ENCODE measurements at places on chromosomes 6 and 20. TPM values are rescaled to one million over a fixed set of nuclear protein-coding genes. Genes with fewer than 3 reads are reported as not detected.
A peak's percentile ranks its signal among the peaks of the same experiment; 100 is the strongest.

DNA sequence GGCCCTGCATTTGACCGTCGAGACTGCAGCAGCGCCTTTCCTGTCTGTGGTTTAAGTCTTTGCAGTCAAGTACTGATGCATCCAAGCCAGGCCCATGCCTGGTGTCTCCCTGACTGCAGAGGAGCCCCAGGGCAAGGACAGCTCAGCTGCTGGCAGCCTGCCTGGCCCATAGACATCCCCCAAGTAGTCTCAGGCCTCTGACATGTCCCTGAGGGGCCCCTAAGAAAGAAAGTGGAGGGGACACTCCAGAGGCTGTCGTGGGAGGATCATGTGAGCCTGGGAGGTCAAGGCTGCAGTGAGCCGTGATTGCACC, 18.0 kb downstream of the HRH3 start:
- DNase-seq, result no peak

DNA sequence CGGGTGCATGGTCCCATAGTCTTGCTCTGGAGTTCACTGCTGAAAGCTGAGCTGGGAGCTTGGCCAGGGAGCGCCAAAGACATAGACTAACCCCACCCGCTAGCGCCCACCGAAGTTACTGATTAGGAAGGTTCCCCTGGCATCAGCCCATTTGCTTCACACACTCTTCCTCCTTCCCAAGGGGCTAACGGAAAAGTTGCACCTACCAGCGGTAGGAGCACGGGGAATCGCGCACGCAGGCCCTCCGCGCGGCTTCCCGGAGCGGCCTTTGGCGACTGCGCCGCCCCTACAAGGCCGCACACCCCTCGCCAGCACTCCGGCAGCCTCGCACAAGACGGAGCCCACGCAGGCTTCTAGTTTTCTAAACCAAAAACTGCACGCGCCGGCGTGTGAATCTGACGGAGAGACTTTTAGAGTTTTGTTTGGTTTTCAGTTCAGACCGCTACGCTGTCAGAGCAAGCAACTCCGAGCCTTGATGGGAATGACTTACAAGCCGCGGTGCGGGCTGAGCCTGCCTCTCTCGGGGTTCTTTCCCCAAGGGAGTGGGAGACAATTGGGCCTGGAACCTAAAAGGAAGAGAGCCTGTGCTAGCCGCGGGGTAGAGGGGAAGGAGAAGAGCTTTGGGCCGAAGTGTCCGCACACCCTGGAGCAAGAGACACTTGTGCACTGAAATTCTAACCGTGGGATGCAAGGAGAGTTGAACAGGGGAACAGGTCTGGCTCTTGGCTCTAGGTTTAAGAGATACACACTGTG, 891 bp upstream of the POU3F2 start:
- no peak for DNase-seq

GRCh38 chr20:56157530-56158203, 90.9 kb upstream of the MC3R start:
- DNase-seq, result no peak

GRCh38 chr6:84062519-84063154, 29.1 kb downstream of the MRAP2 start:
- no peak for DNase-seq

- DNase-seq, result peak; percentile 30
Observed at GRCh38 chr20:40617594-40617993, 71.4 kb downstream of the MAFB start.

- peak; percentile 13 for DNase-seq
Observed at GRCh38 chr6:139016337-139017213, 12.0 kb upstream of the ABRACL start.

- DNase-seq, result no peak
Observed at GRCh38 chr6:149031201-149031858, 284.5 kb downstream of the UST start.

DNA sequence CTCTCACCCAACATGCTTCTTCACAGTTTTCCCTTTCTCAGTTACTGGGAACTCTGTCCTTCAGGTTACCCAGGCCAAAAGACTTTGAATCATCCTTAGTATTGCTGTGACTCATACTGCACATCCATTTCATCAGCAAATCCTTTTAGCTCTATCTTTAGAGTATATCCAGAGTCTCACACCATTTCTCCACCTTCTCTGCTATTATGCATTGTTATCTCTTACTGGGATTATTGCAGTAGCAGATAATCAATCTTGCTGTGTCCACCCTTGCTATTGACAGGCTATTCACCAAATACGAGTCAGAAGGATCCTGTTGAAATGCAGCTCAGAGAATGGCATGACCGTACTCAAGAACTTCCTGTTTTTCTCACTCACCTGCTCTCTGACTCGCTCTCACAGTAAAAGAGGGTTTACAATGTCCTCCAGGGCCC, 57.3 kb downstream of the BCKDHB start:
- DNase-seq, result no peak

- peak; percentile 72 for DNase-seq
Observed at GRCh38 chr20:60219984-60220562, 261.9 kb downstream of the CDH26 start.

DNA sequence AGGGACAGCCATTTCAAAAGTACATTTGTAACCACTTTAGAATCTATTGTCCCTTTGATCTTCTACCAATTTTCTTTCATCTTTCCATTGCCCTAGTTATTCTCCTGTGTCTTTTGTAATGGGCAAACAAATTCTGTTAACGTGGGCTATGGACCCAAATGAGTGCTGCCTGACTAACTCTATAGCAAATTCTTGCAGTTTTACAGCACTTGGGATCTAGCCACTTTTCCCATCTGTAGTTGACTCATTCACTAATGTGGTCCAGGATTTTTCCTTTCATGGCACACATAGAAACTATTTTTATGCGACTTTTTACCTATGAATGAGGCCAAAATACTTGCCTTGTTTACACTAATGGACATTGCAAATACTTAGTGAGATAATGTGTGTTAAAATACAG, 52.0 kb downstream of the GRIK2 start:
- no peak for DNase-seq

- DNase-seq, result no peak
Observed at GRCh38 chr6:84150705-84151104, 76.7 kb downstream of the CEP162 start.

- no peak for DNase-seq
Observed at GRCh38 chr6:44131892-44132291, 4.5 kb downstream of the TMEM63B start.

- no peak for DNase-seq
Observed at GRCh38 chr20:19652591-19653026, 105.4 kb upstream of the RIN2 start.

- DNase-seq, result no peak
Observed at GRCh38 chr6:27720607-27721580, 191.3 kb downstream of the OR2B2 start.

DNA sequence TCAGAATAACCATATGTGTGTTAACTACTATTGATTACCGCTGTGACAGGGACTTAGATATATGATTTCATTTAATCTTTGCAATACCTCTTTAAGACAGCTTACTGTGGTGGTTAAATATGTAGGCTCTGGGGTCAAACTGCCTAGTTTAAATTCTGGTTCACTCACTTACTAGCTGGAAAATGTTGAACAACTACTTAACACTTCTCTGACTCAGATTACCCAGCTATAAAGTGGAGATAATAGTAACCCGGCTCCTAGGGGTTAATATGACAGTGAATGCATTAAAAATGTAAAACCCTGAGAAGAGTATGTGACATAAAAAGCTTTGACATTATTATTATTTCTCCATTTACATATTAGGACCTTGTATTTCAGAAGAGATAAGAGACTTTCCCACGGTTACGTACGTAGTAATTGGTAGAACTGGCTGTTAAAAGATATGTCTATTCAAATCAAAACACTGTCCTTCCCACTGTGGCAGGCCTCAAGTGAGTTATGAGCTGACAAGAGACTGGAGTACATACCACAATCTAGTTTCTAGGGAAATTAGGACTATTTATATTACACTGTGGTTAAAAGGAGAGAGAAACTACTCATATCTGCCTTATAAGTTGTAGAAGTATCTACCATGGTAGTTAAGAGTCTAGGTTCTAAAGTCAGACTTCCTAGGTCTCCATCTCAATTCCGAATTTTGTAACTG, 4.4 kb upstream of the PLCB1 start:
- DNase-seq, result no peak

GRCh38 chr6:157603314-157603940, 219.6 kb upstream of the SNX9 start:
- DNase-seq, result no peak

DNA sequence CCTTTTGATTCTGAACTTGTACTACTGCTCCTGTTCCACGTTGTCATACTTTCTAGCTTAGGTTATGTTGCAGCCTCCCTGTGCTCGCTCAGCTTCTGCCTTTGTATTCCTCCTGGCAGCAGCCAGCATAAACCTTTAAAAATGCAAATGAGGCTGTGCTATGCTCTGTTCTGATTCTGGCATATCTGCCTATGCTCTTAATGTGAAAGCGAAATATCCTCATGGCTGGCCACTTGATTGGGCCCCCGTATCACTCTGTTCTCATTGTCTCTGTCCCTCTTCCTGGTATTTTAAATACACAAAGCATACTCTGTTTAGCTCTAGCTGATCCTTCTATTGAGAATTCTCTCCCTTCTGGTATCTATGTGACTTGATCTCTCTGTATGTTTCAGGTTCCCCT, 139.0 kb downstream of the JARID2 start:
- DNase-seq, result no peak

GRCh38 chr6:84242265-84242664, 14.8 kb upstream of the CEP162 start:
- DNase-seq, result no peak

DNA sequence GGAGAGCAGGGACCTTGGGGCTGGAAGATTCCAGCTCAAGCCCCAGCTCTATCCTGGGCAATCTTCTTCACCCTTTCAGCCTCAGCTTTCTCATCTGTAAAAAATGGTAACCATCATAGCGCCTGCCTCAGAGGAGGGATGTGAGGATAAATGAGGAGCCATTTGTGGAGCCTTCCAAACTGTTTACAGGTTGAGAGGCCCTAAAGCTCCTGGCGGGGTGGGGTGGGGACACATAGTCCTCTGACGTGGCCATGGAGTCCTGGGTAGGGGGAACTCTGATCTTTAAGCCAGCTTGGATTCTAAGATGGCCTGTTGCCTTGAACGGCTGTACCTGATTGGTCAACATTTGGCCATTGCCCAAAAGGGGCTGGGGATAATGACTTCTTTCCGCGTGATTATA, 111.1 kb downstream of the TOX2 start:
- no peak for DNase-seq

DNA sequence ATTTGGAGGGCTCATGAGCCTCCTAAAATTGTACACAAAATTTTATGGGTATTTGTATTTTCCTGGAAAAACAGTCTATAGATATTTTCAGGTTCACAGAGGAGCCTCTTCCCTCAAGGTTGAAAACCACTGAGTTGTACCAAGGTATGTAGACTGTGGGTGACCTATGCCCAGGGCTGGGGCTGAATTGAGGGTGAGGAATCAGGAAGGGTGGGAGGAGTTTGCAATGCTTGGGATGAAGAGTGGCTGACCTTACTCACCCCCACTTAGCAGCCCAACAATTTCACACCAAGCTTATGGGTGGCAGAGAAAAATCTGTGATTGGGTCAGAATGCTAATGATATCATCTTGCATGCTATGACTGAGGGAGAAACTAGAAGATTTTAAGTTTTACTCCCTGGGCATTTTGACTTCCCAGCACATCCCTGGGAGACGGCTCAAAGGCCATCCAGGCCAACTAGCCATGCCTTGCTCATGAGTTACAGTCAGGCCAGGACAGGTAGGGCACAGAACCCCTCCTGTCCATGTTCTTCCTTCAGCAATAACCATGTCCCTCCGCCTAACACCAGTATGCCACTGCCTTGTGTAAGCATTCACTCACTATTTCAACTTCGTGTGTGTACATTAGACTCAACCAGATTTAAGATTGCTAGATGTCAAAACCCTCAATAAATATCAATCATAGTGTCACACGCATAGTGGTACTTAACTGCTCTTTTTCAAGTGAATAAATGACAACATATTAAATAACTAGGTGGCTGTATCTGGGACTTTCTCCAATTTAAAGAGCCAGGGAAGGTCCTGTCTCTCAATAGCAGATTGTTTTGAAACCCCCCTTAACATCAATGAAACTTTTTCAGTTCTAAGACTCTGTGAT, 16.6 kb downstream of the ADTRP start:
- DNase-seq, result no peak

DNA sequence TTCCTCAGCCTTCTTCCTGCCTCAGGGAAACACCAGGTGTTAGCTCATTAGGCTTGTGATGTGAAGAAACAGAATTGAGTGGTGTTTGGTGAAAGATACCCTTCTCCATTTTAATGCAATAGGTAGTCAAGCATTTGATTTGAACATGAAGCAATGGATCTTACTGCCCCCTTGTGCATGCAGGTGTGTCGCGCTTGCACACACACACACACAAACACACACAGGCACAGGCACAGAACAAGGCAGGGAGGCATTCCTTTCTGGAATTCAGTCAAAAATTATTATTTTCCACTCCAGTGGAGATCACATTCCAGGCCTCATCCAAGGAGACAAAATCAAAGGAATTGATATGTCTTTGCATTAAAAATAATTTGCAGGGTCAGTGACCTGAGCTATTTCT, 667.0 kb upstream of the MARCKS start:
- no peak for DNase-seq

DNA sequence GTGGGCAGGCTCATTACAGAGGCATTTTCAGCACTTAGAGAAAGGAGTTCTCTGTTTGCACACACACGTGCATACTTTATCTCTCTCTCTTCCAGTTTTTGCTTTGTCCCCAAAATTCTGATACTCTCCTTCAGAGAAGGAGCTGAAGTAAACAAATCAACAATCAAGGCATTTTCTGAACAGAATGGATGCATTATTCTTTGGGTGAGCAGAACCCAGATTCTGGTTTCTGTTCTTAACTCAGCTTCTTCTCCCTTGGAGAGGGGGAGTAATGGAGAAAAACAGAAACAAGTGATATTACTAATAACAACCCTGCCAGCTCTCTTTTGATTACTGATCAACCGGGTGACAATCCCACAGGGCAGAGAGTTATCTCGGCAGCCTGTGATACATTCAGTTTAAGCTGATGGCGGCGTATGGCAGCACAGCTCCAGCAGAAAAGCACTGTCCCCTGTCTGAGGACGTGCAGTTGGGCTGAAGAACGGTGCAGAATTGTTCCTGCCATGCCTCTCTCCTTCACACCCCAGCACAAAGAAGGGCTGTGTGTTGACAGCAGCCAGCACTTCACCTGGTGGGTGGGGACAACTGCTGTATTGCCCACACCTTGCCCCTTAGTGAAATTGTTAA, 47.3 kb upstream of the SASH1 start:
- DNase-seq, result no peak

- DNase-seq, result no peak
Observed at GRCh38 chr20:2227861-2228260, 67.9 kb upstream of the TGM3 start.

The CGA gene
- total RNA-seq, result not detected

The CPXM1 gene
- 84.0 TPM for total RNA-seq

The BACH2 gene
- total RNA-seq, result 2.6 TPM

The RAD21L1 gene
- not detected for total RNA-seq

The HDGFL1 gene
- total RNA-seq, result not detected

The SLC17A4 gene
- total RNA-seq, result not detected

The CST2 gene
- total RNA-seq, result not detected

The MCHR2 gene
- total RNA-seq, result not detected

The C4B gene
- 10.5 TPM for total RNA-seq

The TMEM200A gene
- total RNA-seq, result 11.2 TPM

The MLN gene
- not detected for total RNA-seq

The BPI gene
- total RNA-seq, result 7.7 TPM

The NOX3 gene
- total RNA-seq, result not detected

The NOTCH4 gene
- 0.83 TPM for total RNA-seq

The WFDC12 gene
- total RNA-seq, result not detected
